ENCODE measurements at places on chromosomes 1 and 21. TPM values are rescaled to one million over a fixed set of nuclear protein-coding genes. Genes with fewer than 3 reads are reported as not detected.

The MROH9 gene
- total RNA-seq: not detected

The IFNLR1 gene
- 0.12 TPM for total RNA-seq

DNA sequence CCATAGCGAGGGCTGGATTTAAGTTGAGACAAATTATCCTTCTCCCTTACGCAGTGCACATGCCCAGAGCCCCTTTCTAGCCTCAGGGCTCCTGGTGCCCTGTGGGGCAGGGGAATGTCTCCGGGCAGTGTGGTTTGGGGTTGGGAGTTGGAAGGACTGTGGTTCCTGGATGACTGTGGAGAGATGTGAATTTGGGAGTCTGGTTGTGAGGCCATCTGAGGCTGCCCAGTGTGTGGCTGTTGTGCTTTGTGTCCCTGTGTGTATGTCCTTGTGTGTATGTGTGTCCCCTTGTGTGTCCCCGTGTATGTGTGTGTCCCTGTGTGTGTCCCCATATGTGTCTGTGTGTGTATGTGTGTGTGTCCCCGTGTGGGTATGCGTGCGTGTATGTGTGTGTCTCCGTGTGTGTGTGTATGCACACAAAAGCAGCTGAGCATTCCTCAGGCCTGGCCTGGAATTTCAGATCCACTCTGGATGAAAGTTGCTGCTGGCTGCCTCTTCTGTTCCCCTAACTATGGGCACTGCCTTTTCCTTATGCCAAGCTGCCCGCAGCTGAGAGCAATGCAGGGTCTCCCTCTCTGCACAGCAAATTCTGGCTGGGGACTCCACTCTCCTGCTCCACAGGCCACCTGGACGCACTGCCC lies 65.4 kb downstream of the UBIAD1 start:
- DNase-seq: no peak

GRCh38 chr1:8165595-8166360 lies 139.7 kb upstream of the ERRFI1 start:
- no peak for DNase-seq

- peak; percentile 92 for DNase-seq
These were observed 14.3 kb upstream of the SPEN start for GRCh38 chr1:15833069-15833679.

All from MCF 10A (cell line).